ENCODE measurements at places on chromosomes 11 and 22.

DNA sequence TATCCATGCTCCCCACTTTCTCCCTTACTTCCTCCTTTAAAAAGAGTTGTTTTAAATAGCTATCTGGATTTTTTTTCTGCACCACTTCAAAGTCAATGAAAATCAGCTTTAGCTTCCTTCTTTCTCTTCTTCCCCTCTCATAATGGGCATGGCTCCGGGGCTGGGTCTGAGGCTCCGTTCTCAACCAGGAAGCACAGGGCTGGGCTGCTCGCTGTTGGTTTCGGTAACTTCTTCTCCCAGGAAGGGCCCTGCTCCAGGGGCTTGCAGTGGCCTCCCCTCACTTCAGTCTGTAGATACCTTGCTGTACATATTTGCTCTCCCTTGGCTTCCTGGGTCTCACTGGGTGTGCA is 23.8 kb downstream of the MICAL2 start:
- DNase-seq: no peak

- DNase-seq: no peak
Observed at GRCh38 chr22:45882881-45883810, 93.8 kb downstream of the WNT7B start.

GRCh38 chr11:108393046-108393445 is 74.3 kb downstream of the C11orf65 start:
- DNase-seq: no peak

DNA sequence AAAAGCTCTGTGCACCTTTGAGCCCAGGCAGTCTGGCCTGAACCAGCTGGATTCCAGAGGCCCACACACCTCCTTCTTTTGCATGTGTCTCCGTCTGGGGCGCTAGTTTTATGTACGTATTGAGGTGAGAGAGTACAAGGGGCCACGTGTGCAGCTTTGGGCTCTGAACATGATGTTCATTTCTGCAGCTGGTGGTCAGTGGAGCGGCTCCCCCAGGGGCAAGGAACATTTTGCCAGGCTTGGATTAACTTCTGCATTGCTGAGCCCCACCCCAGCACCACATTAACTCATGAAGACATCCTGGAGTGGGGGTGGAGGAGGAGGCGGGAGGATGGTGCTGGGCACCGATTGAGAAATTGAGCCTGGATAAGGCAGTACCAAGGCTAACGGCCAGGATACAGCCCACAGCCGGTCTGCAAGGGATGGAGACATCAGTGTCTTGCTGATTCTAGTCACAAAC is 13.8 kb downstream of the USP2 start:
- no peak for DNase-seq

GRCh38 chr11:126942146-126942545 is 58.4 kb downstream of the KIRREL3 start:
- no peak for DNase-seq

DNA sequence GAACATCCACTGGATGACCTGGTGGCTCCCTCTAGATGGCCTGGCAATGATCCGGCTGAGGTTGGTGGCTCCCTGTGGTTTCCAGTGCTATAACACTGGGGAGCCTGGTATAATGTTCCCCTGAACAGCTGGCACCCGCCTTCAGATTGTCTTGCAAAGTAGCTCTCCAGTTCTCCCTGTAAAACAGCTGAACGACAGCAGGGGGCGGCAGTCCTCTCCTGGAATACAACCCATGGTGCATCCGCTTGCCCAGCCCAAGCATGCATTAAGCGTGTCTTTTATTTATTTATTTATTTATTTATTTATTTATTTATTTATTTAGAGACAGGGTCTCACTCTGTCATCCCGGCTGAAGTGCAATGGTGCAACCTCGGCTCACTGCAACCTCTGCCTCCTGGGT is 258.9 kb downstream of the BUD13 start:
- no peak for DNase-seq

DNA sequence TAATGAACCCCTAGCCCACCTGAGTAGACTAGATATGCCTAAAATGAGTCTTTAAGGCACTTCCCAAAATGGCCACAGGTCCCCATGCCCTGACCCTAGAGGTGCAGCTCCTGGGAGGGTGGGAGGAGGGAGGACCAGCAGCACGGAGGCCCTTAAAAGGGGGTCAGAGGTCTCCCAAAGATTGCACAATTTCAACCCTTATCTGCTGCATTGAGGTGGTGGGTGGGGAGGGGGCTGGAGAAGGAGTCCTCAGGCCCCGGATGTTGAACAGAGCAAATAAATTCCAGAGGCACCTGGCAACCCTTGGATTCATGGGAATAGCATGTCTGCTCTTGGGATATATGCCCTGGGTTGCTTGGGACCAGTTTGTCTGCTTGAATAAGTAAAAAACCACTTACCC is 57.6 kb downstream of the NAV2 start:
- DNase-seq: no peak

- DNase-seq: no peak
Observed at GRCh38 chr11:60389279-60389910, 6.9 kb upstream of the MS4A14 start.

DNA sequence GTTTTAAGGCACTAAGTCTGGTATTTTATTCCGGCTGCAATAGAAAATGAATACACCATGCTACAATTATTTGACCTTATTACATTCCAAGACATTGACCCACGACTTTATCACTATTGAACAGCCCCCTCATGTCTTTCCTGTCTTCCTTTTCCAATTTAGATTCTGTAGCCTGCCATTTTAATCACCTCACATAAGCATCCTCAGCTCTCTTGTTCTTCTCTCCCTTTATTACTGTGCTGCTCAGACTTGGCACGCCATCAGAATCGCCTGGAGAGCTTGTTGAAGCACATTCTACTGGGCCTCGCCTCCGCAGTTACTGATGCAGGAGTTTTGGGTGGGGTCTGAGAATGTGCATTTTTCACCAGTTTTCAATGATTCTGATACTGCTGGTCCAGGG is 38.7 kb upstream of the SWAP70 start:
- DNase-seq: no peak

GRCh38 chr11:1388763-1389102 is 1.0 kb upstream of the BRSK2 start:
- DNase-seq: no peak

- DNase-seq: no peak
Observed at GRCh38 chr11:14411818-14412217, 52.8 kb upstream of the RRAS2 start.

- no peak for DNase-seq
Observed at GRCh38 chr11:72786305-72787215, 7.3 kb downstream of the STARD10 start.

GRCh38 chr22:24685531-24686190 is 82.7 kb downstream of the GGT1 start:
- no peak for DNase-seq

DNA sequence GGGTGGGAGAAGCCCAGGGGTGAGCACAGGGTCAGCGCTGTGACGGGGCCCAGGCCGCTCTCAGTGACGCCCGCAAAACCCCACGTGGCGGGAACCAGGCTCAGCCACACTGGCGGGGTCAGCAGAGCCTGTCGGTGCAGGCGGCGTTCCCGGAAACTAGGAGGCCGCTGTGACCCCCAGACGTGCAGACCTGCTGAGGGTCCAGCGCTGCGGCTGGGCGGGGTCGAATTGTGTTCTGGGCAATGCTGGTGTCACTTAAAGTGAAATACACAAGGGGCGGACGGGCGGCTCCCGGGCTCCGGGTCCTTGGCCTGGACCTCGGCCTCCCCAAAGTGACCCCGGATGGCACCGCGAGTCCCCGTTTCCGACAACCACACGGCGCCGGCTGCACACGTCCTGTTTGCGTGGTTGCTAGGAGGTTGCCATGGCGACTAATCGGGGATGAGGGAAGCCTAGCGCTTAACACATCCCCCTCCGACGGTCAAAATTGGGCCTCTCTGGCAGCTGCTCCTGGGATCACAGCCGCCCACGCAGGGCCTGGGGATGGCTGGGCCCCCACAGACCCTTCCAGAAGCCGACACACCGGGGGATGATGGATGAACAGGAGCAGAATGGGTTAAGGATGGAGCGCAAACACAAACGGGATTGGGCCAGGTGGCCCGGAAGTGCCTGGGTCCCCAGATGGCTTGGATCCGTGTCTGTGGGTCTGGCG is 81.7 kb upstream of the PRR5 start:
- peak; percentile 78 for DNase-seq

DNA sequence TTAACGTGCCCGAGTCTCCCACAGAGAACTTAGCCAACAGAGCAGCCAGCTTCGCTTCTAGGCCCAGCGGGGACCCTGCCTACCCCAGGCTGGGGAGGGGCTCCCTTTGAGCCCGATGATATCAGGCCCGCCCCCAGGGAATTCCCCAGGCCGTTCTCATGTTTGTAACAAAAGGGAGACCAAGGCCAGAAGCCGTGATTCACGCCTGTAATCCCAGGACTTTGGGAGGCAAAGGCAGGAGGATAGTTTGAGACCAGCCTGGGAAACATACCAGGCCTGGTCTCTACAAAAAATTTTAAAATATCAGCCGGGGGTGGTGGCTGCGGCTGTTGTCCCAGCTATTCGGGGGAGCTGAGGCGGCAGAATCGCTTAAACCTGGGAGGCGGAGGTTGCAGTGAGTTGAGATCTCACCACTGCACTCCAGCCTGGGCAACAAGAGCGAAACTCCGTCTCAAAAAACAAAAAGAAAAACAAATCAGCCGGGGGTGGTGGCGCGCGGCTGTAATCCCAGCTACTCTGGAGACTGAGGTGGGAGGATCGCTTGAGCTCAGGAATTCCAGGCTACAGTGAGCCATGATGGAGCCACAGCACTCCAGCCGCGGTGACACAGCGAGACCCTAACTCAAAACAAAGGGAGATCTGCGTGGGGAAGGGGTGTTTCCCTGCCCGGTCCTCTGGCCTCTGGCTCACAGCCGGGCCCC is 1.7 kb downstream of the DRD4 start:
- DNase-seq: no peak

GRCh38 chr22:38859581-38860282 is 12.3 kb downstream of the CBX6 start:
- no peak for DNase-seq

- no peak for DNase-seq
Observed at GRCh38 chr11:7300281-7300680, 48.6 kb downstream of the SYT9 start.

DNA sequence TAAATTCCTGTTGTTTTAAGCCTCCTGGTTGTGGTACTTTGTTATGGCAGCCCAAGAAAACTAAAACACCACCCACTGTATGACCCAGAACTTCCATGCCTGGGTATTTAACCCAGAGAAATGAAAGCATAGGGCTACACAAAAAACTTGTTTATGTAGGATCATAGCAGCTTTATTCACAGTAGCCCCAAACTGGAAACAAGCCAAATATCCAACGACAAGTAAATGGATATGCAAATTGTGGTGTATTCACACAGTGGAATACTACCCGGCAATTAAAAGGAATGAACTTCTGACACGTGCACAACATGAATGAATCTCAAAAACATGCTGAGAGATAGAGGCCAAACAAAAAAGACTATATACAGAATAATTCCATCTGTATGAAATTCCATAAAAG is 62.2 kb upstream of the NAV2 start:
- DNase-seq: no peak

- DNase-seq: no peak
Observed at GRCh38 chr11:113204280-113204679, 110.1 kb upstream of the TTC12 start.

GRCh38 chr11:134592391-134592990 is 180.4 kb upstream of the B3GAT1 start:
- no peak for DNase-seq

DNA sequence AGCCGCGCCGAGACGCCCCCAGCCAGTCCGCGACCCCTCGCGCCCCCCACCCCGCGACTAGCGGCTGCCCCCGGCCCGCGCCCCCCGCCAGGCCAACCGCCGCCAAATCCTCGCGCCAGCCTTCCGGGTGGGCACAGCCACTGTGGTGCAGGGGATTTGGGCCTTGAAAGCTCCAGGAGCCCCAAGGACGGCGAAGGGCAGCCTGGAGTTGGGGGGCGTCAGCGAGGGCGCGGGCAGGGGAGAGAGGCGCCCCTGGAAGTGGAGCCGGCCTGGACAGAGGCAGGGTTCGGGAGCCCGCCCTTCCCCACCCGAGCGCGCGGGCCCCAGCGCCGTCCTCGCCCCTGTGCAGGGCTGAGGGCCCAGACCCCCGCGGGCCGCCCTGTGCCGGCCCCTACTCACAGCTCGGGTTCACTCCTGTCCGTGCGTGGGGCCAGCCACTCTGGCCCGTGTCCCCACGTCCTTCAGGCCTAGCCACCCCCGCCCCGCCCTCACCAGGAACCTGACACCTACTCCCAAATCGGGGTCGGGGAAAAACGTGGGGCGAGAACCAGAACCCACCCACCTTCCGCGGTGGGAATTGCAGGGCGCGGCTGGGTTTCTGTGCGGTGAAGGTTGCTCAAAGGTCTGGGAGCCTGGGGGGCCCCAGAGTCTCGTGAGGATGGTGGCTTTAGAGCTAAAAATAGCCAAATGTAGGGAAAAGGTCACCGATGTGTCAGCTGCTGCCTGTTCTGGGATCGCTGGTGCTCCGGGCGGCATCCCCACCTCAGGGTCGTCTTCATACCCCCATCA is at the start of gene CPT1B:
CPT1B (minus strand) TSS at position 441 of the 789 bp plus-strand sequence. CDS start 512 bp downstream, outside the sequence.
- no peak for DNase-seq

DNA sequence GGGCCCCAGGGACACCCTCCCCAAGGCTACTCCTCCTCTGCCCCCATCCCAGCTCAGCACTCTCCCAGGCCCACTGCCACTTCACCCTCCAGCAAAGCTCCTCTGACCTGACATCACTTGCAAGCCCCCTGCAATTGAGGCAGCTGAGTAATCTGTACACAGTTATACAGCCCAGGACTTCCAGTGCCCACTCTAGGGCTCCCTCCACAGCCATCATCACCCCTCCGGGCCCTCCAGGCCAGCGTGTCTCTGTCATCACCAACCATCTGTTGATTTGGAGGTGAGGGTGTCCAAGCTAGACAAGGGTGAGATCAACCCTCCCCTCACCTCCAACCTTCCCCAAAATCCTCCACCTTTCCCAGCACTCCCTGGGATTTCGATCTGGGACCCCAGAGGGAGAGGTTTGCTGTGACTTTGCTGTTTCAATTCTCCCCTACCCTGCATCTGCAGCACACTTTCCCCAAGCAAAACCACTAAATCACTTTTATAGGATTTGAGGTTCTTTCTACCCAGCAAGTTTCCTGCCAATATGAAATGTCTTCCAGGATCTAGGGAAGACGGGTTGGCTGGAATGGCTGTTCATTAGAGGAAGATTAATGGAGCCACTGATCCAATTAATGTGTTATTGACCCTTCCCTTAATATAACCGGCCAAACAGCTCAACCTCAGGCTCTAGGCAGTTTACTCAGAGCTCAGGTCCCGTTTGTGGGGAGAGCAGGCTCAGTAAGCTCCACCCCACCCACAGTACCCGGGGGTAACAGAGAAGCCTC is 92.9 kb downstream of the CHST1 start:
- DNase-seq: no peak
